Activated CD8-positive, alpha-beta memory T cell treated with anti-CD3 and anti-CD28 coated beads, Interleukin-2, amount 50 U/mL, for 4 hours (primary cell): ENCODE measurements at places on chromosomes 3 and 15.

GRCh38 chr3:142999881-143000280 lies 1.5 kb upstream of the U2SURP start:
- no peak for DNase-seq

- no peak for DNase-seq
Measured at GRCh38 chr15:86384186-86384585, 304.5 kb downstream of the AGBL1 start.

- DNase-seq = no peak
Measured at GRCh38 chr3:52395503-52395865, 49.4 kb downstream of the SEMA3G start.

DNA sequence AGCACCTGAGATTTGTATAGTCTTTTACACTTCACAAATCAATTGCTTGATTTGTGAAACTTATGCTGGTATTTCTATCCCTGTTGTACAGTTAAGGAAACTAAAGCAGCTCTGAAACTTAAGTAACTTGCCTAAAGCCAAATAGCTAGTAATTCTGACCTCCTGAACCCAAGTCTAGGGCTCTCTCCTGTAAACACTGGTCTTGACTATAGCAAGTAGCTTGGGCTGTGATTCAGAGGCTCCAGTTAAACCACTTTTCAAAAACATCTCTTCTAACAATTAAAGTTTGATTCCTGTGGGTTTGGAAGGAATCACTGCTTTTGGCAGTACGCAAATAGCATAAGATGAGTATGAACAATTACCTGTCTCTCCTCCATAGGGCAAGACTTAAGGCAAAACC lies 18.5 kb upstream of the CMTM8 start:
- DNase-seq = no peak

GRCh38 chr3:157493627-157494550 lies 9.3 kb downstream of the VEPH1 start:
- DNase-seq = no peak

DNA sequence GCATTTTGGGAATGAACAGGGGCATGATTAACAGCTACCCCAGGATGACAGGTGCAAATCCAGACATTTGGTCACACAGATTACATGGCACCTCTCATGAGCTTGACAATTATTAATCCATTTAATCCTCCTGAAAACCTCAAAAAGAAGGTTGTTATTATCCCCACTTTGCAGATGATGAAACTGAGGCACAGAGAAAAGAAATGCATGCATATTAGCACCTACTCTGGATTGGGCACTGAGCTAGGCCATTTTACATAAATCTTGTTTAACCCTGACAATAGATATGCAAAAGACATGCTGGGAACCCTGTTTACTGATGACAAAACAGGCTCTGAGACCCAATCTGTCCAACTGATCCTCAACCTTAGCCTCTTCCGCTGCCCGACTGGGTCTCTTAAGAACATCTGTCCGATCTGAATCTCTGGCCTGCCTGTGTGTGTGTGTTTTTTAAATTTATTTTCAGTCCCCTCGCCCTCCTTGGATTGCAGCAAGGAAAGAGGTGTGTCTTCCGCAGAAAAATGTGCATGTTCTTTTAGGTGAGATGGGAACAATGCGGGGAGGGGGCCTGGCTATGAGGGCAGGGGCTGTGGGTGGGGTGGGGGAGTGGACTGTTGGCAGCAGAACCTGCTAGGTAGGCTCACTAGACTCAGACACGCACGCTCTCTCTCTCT lies 162.5 kb downstream of the WNT7A start:
- no peak for DNase-seq

DNA sequence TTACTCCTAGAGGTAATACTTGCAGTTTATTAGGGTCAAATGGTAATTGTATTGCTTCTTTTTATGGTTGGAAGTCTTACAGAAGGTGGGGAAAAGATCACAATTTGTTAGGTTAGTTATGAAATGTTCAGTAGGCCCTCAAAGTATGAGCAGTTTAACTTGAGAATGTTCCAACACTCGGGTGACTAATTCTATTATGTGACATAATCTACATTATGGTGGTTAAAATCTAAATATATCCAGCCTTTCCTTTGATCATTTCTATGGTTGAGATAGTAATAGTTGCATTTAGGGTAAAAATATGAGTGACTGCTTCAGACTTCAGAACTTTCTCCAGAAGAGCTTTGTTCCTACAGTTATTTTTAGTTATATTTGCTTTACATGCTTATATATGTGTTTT lies 19.6 kb upstream of the FBXO22 start:
- DNase-seq = no peak

GRCh38 chr15:29590701-29591100 lies 231.6 kb downstream of the TJP1 start:
- DNase-seq = no peak

DNA sequence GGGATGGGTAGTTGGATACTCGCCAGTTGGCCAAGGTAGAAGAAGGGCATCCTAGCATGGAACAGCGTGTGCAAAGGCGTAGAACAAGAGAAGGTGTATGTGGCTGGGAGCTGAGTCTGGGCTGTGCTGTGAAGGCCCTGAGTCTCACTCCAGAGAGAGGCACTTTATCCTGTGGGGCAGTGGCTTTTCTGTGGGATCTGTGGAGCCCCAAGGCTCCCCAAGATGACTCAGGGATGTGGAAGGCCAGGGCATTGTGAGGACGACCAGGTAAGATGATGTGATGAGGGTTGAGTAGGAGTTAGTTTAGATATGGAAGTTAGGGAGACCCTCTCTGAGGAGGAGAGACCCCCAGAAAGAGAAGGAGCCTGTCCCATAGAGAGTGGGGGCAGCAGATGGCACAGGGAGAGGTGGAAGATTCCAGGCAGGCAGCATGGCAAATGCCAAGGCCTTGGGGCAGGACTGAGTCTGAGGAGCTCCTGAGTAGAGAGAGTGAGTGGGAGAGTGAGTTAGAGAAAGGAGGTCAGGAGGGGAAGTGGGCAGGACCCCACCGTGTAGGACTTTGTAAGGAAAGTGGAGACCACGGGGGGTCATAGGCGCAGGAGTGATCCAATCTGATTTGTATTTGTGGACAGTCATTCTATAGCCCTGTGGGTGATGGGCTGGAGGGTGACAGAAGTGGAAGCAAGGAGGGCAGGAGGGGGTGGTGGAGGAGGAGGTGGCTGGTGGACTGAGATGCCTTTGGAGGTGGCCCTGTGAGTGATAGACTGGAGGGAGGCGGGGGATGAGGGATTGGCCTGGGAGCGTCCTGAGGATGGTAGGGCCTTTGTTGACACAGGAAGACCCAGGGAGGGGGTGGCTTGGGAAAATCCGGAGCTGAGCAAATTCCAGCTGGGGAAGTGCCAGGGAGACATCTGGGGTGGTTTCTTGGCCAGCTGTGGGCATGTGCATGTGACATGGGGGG lies 50.3 kb downstream of the FBLN2 start:
- no peak for DNase-seq

- no peak for DNase-seq
Measured at GRCh38 chr3:141248064-141248463, 16.4 kb downstream of the PXYLP1 start.

- DNase-seq = no peak
Measured at GRCh38 chr3:151210676-151211381, 7.8 kb upstream of the GPR171 start.

DNA sequence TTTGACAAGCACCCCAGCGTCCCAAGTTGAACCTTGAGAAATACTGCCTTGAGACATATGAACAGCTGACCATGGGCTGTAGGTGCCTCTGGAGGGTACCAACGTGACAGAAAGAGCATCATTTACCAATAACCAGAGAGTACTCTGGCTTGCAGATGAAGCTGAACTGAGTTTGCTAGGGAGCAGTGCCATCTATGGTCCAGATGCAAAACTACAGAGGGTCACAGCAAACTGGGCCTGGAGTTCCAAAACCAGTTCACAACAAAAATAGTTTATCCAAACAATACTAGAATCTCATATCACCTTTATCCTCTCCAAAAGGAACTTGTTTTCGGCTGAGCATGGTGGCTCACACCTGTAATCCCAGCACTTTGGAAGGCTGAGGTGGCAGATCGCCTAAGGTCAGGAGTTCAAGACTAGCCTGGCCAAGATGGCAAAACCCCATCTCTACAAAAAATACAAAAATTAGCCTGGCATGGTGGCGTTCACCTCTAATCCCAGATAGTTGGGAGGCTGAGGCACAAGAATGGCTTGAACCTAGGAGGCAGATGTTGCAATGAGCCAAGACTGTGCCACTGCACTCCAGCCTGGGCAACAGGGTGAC lies 69.3 kb downstream of the CHAC1 start:
- peak; percentile 19 for DNase-seq

GRCh38 chr15:40929660-40930429 lies 705 bp downstream of the DLL4 start:
- DNase-seq = no peak

GRCh38 chr3:191329654-191330529 lies at the start of gene UTS2B:
Gene UTS2B (minus strand): TSS chr3:191330526. CDS start chr3:191282189, 48,337 bp downstream.
- DNase-seq = no peak

- DNase-seq = peak; percentile 25
Measured at GRCh38 chr3:158539414-158540014, 31.5 kb upstream of the MLF1 start.

GRCh38 chr15:66044837-66045236 lies 175.5 kb downstream of the RAB11A start:
- no peak for DNase-seq

DNA sequence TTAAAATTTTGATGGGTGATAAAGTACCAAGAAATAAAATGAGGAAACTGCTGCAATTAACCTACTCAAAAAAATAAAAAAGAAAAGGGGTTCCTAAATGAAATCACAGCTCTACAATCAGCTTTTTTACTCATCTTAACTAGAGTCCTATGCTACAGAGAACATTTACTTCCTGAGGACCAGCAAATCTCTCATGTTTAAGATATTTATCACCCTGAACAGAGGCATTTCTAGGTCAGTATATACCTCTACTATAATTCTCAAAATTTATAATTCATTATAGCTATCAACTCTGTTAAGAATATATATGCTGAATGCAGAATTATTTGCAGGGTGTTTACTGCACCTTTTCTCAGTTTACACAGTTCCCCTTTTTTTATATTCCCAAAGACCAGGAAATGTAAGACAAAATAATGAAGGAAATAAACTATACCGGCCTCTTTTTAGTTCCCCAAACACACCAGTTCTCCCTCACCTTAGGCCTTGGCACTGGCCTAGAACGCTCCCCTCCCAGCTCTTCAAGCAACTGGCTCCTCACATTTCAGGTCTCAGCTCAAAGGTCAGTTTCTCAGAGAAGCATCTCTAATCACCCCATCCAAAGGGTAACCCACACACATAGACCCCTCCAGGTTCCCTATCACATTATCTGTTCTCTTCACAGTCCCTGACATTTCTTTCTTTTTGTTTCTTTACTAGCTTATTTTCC lies 71.1 kb downstream of the LRRFIP2 start:
- DNase-seq = no peak

DNA sequence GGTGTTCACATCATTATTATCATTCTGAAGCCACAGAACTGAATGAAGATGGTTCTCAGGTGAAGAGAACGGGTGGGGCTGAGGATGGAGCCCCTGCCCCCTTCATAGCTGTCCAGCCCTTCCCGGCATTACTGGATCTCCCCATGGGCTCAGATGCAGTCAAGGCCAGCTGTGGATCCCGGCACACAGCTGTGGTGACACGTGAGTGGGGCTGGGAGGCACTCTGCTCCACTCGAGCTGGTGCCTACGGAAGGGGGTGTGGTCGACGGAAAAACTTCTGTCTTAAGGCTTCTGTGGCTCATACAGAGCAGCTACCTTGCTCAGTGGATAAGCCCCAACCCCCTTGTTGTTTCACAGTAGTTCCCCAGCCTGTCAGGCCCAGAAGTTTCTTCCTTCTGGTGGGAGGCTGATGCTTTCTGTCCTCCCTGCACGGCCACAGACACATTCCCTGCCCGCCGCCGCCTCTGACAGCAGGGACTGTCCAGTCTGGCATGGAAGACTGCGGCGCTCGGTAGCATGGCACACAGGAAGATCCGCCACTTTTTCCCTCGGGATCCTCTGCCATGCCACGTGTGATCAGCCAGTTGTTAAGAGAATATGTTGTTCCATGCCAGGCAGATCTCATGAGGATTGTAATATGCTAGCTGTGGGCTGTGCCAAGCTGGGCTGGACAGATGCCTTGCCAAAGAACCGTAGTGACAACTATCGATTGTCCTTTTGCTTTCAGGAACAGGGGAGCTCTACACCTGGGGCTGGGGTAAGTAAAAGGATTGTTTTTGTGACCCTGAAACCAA lies 5.8 kb downstream of the RCCD1 start:
- no peak for DNase-seq

DNA sequence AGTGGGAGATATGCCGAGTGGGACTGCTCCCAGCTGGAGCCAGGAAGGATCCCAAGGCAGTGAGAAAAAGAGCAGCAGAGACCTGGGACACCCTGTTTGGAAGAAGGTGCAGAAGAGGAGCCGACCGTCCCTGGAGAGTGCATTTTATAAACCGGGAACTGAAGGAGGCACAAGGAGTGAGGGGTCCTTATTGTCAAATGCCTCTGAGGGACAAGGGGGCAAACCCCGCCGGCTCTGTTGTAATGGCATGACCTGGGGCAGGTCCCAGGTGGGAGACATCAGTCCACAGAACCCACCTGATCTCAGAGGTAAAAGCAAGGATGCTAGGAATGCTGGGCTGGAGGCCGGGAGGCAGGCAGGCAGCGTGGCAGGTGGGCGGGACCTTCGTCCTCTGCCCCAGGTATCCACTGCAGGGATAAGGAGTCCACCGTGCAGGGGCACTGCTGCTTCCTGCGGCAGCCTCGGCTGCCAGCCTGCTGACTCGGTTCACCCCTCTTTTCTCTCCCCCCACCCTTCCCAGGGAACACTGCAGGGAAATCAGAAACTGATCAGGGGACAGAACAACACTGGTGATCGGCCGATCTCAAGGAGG lies 26.9 kb downstream of the ADAMTS17 start:
- no peak for DNase-seq

GRCh38 chr15:63291507-63291906 lies 14.1 kb downstream of the APH1B start:
- DNase-seq = no peak

GRCh38 chr3:16102905-16103364 lies 71.5 kb upstream of the GALNT15 start:
- no peak for DNase-seq

GRCh38 chr3:152269831-152270734 lies 1.4 kb downstream of the MBNL1 start:
- DNase-seq = no peak

GRCh38 chr3:20648294-20648693 lies 462.3 kb upstream of the SGO1 start:
- no peak for DNase-seq

GRCh38 chr15:100310041-100310405 lies 31.8 kb downstream of the ADAMTS17 start:
- no peak for DNase-seq

DNA sequence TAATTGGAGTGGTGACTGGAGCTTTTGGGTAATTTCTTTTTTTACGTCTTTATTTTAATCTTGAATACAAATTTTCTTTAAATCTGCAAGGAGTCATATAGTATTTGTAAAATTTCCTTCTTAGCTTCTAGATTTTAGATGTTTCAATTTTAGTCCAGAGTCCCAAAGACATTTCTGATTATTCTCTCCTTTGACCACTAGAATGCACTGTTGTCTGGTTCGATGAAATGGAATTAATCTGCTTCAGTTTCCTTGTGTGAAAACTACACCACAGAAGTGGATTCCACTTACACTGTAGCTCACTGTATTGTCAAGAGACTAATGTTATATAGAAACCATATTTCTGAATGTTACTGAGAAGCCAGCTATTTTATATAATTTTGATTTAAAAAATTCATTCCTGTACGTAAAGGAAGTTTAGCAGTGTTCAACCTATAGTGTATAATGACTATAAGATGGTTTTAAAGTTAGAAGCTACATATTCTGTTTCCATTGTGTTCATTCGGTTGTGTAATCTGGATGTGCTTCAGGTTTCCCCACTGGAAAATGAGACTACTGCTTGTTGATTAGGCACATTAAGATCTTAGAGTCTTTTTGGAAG lies 6.1 kb downstream of the GRAMD1C start:
- DNase-seq = no peak
